NCI-H510A treated with DMSO at 0.1 percent for 48 hours (cell line): ENCODE measurements at places on chromosomes 16 and 17.

DNA sequence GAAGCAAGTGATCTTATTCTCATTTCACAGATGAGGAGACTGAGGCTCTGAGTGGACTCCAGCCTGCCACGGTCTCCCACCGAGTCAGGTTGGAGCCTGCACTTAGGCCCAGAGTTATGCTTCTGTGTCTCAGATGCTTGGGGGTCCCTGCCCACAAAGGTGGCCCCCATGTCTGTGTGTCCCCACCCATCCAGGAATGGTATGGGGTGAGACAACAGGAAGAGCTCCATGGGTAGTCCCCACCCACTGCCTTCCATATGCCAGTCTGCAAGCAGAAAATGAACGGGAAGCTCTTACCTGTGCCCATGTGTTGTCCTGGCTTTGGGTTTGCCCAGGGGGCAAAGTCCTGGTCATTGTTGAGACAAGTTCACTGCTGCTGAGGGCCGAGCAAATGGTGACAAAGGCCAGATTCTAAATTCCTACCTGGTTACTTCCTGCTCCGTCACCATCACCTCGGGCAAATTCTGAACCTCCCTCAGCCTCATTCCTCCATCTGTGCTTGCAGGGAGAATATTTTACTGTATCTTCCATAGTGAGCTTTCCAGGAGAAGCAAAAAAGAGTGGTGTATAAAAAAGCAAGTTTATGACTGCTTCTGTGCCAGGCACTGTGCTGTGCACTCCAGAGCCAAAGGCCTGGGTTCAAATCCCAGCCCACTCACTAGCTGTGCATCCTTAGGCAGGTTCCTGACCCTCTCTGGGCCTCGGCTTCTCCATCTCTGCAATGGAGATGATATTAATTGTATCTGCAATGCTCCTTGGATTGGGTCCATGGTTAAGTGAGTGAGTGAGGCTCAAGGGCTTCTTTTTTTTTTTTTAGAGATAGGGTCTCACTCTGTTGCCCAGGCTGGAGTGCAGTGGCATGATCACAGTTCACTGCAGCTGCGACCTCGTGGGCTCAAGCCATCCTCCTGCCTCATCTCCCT, 9.3 kb downstream of the IL4R start:
- DNase-seq = no peak

DNA sequence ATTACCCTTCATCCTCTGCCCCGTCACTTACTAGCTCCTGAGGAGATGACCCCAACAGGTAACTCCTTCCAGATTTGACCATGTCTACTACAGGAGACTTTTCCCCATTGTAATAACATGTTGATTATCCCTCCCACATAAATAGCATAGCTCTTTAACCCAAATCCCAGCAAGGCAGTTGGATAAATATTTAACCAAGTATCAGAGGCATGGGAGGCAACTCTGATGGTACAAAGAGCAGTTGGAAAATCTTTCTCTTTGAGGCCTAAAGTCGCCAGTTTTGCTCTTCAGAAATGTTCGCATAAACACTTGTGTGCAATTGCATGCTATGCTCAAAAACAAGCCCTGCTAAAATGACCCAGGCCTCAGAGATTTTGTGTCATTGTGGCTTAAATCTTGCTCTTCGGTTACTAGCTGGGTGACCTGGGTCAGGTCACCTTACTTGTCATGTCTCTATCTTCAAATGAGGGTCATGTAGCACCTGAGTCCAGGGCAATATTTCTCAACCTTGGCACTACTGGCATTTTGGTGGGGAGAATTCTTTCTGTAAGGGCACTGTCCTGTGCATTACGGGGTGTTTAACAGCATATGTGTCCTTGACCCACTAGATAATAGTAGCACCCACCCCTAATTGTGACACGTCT, 48.8 kb downstream of the HSD17B2 start:
- no peak for DNase-seq

- no peak for DNase-seq
These were observed 19.5 kb upstream of the SCNN1B start for GRCh38 chr16:23282568-23282967.

- DNase-seq = peak; percentile 47
These were observed 2.6 kb downstream of the KAT2A start for GRCh38 chr17:42118545-42118944.

DNA sequence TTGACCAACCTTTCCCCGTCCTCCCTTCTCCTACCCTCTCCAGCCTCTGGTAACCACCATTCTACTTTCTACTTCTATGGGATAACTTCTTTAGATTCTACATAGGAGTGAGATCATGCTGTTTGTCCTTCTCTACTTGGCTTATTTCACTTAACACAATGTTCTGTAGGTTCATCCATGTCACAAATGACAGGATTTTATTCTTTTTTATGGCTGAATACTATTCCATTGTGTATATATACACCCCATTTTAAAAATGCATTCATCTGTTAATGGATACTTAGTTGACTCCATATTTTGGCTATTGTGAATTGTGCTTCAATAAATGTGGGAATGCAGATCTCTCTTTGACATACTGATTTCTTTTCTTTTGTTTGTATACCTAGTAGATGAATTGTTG, 115.0 kb downstream of the RAB11FIP4 start:
- no peak for DNase-seq

- DNase-seq = no peak
These were observed 996 bp upstream of the CPNE2 start for GRCh38 chr16:57091200-57091974.

DNA sequence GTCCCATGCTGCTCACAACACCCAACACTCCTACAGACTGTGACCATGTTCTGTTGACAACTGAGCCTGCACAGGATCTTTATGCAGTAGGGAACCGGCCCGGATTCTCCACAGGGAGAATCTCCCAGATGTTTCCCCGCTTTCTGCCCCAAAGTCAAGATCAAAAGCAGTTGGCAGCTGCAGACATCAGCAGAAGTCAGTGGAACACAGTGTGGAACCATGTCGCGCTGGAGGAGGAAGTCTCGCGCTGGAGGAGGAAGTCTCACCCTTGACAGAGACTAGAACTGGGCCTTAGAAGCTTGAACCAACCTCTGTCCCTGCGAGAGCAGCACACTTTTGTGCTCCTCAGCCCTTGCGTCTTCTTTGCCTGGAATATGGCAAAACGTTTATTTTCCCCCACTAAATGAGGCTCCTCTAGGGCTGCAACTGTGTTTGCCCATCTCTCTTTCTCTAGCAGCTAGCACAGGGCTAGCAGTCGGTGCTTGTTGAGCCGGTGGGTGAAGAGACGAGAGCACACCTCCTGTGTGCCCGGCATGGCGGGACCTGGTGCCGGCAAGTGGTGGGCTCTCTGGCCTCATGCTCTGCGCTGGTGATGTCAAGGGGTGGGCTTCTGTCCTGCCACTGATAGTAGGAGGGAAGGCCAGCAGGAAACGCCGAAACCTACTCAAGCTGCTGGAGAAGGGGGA, 2.1 kb upstream of the MRC2 start:
- no peak for DNase-seq

DNA sequence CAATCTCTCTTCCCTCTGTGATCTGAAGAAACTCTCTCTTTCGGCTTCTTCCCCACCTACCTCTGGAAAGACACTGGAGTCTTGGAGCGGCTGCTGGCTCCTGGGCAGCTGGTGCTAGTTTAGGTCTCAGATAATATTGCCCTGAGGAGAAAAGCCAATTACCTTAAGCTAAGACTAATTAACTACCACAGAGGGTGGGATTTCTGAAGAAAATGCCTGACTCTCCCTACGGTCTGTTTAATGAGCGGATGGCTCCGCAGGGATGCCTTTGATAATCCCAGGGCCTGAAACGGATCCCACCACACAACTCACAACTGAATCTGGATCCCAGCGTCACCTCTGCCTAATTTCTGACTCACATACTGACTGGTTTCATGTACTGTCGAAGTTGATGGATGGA, 127.0 kb upstream of the NLRP1 start:
- DNase-seq = no peak

DNA sequence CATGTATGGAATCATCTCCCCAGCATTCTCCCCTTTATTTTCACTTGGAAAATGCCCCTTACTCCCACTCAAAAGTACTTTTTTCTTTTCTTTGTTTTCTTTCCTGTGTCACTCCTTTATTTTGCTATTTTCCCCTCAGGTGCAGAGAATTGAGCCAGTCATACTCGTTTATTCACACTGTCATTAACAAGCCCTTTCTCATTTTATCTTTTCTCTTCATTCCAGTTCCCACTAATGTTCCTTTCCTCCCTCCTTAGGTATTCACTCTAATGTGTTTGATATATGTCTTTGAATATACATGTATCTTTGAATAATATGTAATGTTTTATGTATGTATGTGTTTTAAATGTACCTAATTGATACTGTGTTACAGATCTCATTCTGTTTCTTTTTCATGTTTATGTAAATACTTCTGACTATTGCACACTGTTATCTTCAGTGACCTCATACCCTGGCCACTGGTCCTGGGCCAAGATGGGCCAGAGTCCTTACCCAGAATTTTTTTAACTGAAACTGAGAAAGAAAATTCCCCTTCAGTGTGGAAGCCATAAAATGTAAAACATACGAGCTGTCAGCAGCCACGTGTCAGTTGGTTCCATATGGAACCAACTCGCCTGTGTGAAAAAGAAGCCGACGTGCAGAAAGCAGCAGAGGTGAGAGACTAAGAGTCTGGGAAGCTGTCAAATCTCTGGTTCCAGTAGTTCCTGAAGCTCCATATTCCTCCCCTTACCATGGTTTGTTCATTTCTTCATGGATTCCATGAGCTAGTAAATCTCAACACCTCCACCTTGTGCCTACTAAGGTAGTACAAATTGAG, 5.8 kb downstream of the SRR start:
- no peak for DNase-seq

GRCh38 chr17:72467841-72468653, 347.2 kb downstream of the SOX9 start:
- peak; percentile 34 for DNase-seq

GRCh38 chr17:40445751-40446468, 2.7 kb downstream of the IGFBP4 start:
- DNase-seq = no peak

DNA sequence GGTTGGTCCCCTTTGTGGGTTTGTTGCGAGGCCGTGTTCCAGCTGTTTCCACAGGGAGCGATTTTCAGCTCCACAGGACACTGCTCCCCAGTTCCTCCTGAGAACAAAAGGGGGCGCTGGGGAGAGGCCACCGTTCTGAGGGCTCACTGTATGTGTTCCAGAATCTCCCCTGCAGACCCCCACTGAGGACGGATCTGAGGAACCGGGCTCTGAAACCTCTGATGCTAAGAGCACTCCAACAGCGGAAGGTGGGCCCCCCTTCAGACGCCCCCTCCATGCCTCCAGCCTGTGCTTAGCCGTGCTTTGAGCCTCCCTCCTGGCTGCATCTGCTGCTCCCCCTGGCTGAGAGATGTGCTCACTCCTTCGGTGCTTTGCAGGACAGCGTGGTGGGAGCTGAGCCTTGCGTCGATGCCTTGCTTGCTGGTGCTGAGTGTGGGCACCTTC, 27.3 kb upstream of the STH start:
- no peak for DNase-seq

- no peak for DNase-seq
These were observed 108.5 kb downstream of the CYB561 start for GRCh38 chr17:63337579-63337978.

- no peak for DNase-seq
These were observed 2.5 kb downstream of the TLCD3B start for GRCh38 chr16:30028438-30029076.

- no peak for DNase-seq
These were observed 38.8 kb upstream of the ENPP7 start for GRCh38 chr17:79691931-79692330.
